ENCODE measurements at places on chromosomes 13 and 19.

- DNase-seq = peak; percentile 4
Observed at GRCh38 chr13:91722267-91722884, 324.0 kb downstream of the GPC5 start.

GRCh38 chr19:54947381-54947780 lies at the start of gene NLRP7:
Gene NLRP7, minus strand, starts transcription at chr19:54947530.
- no peak for DNase-seq

DNA sequence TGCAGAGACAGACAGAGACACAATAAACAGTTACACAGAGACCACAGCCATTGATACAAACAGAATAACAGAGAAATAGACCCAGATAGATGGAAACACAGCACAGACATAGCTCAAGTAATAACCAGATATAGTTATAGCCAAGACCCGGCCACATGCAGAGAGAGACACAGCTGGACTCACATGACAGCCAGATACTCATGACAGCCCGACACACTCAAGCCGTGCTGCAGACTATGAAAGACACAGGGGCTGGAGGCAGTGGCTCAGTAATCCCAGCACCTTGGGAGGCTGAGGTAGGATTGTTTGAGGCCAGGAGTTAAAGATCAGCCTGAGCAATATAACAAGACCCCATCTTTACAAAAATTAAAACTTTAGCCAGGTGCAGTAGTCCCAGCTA lies 1.6 kb upstream of the DENND1C start:
- no peak for DNase-seq

- no peak for DNase-seq
Observed at GRCh38 chr13:39159393-39159792, 121.1 kb downstream of the NHLRC3 start.

GRCh38 chr13:96053003-96053703 lies at the start of gene UGGT2:
Gene UGGT2, minus strand, starts transcription at chr13:96053401. Its CDS starts 89 bp downstream, at chr13:96053312.
- peak; percentile 98 for DNase-seq

DNA sequence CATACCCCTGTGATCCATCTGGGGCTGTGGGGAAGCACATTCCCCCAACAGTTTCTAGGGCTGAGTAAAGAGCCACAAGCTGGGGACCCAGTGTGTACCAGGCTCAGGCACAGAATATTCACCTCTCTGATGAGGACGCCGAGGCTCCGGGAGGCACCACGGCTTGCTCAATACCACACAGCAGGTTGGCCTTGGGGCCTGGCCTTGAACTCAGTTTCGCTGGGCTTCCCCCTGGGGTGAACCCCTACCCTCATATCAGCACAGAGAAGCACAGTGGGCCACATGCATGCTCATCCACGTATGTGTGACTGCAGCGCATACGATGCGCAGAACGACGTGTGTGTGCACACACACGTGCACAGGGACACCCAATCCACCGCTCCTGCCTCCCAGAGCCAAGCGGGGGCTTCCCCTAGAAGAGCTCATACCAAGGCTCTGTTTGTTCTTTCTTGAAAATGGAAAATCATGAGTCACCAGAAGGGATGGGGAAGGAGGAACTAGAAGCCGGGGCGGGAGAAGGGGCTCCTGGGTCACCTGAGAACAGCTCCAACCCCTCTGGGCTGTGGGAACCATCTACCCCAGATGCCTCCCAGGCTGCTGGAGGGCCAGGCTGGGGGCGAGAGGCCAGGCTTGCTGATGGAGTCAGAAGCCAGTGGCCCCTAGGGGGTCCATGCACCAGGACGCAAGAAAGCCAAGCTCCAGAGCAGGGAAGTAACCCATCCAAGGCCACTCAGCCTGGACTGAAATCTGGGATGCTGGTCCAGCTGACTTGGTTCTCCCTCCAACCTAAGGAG lies 4.9 kb upstream of the PDE4C start:
- peak; percentile 50 for DNase-seq

- no peak for DNase-seq
Observed at GRCh38 chr19:45990113-45990728, 5.0 kb upstream of the CCDC61 start.
